Nucleus accumbens (tissue), 56 donors: ENCODE measurements at places on chromosomes 11 and 22.

DNA sequence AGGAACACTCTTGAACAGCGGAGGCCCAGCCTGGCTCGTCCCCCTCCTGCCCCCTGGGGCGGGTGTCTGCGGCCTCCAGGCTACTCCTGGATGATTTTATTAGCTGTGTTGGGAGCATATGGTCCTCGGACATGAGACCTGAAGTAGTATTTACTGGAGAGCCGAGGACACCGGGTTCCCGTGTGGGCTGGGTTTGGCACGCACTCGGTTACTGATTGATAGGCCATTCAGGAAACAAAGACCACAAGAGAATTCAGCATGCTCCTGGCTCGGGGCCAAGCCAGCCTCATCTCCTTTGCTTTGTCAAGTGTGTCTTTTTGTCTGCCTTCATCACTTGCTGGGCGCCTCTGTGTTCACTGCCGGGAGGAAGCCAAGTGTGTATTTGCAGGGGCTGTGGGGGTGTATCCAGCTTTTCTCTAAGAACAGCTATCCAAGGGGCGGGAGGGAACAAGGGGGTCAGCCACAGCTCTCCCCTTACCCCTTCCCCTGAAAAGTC is 9.7 kb downstream of the FXYD2 start:
- DNase-seq: peak; percentile 44

GRCh38 chr11:7639643-7640025 is 33.7 kb downstream of the CYB5R2 start:
- DNase-seq: no peak

DNA sequence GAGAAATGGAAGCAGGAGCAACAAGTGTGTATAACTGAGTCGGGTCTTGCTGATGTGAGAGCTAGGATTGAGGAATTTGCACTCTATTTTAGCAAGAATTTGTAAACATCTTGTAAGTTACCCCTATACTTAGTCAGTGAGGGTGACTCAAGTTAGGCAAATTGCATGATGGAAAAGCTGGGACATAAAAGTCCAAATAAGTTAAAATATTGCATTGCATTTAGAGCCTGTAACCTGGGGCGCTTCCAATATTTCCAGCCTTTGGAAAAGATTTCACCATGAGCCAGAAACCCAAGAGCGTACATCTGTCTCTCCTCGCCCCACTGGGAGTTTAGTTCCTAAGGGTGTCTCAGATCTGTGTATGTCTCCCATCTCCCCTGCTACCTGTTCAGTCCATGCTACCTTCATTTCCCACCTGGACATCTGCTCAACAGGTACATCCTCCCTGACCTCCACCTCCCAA is 37.0 kb upstream of the ACCSL start:
- DNase-seq: no peak

DNA sequence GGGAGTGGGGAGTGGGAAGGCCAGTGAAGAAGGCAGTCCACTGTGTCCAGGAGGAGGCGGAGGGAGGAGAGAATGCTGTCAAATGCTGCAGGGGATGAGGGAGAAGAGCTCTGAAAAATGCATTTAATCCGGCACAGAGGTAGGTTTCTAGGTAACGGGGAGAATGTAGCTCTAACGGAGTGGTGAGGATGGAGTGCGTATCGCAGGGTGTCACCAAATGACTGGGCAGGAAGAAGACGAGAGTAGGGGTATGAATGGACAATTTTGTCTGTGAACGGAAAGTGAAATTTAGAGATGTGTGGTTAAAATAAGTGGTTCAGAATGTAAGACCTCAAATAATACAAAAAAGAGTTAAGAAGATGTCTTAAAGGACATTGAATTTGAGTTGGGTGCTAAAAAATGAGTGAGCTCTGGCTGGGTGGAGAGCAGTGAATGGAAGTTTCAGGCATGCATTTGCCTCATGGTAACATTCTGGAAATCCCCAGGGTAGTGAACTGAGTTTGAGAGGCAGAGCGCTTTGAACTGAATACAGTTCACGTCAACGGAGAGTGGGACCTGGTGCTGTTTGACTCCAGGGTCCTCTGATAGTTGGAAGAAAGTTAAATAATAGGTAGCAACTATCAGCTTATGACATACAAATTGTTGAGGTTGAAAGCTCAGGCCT is 81.3 kb upstream of the CADM1 start:
- DNase-seq: no peak

GRCh38 chr11:17865765-17866428 is 131.3 kb downstream of the KCNC1 start:
- DNase-seq: no peak

- no peak for DNase-seq
Observed at GRCh38 chr11:68440224-68440623, 20.3 kb upstream of the PPP6R3 start.

GRCh38 chr11:22774716-22775115 is 54.9 kb downstream of the SVIP start:
- DNase-seq: no peak

GRCh38 chr11:74466916-74467885 is at the start of gene KCNE3:
Gene KCNE3, minus strand, starts transcription at chr11:74467549. Its CDS starts 9,986 bp downstream, at chr11:74457563.
- DNase-seq: no peak

DNA sequence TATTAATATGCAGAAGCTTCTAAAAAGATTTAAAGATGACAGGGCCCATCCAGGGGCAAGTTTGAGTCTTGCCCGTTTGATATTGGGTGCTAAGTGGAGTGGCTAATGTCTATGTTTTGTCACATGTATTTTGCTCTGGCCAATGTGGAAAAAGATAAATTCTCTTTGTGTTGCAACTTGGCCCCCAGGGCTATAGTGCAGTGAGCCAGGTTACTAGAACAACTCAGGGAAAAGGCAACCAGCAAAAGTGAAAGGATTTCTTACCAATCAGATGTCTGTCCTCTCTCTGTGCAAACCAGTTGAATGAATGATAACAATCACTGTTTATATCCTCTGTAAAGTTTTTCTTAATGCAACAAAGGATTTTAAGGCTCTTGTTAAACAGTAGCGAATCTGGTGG is 4.6 kb upstream of the CLNS1A start:
- no peak for DNase-seq

DNA sequence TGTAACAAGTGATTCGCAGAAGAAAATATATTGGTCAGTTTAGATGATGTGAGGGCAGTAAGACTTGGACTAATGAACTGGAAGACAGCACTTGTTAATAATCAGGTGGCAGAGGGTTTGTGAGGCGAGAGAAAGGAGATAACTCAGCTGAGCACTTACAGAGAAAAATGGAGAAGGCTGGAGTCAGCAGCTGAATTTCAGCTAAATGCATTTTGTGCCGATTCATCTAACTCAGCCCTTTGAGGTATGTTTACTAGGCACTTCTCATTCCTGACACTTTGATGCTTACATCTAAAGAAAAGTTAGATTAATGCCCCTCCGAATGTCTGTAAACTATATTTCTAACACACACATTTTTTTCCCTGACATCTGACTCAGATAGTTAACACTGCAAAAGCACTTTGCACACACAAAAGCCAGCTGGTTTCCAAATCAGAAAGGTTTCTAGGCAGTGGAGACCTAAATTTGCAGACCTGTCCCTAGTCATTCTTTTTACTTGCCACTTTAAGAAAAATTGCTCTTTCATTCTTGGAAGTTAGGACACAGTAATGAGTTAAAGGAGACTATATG is 859.5 kb upstream of the CCDC90B start:
- no peak for DNase-seq

DNA sequence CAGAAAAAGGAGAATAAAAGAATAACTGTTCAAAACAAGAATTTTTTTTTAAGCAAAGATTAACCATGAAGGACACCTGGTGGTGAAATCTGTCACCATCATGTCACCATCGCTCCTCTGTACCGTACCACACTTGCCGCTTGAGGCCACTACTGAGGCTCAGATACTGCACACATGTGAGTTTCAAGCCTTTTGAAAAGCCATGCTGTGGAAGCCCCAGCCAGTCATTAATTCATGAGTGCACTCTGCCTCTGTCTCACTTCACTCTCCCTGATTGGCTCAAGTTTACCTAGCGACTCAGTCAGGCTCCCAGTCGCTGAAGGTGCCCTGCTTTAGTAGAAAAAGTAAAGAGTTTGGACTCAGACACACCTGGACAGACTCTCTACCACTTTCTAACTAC is 6.6 kb upstream of the MS4A12 start:
- DNase-seq: no peak

GRCh38 chr11:59186130-59186594 is 14.2 kb downstream of the DTX4 start:
- DNase-seq: peak; percentile 38

DNA sequence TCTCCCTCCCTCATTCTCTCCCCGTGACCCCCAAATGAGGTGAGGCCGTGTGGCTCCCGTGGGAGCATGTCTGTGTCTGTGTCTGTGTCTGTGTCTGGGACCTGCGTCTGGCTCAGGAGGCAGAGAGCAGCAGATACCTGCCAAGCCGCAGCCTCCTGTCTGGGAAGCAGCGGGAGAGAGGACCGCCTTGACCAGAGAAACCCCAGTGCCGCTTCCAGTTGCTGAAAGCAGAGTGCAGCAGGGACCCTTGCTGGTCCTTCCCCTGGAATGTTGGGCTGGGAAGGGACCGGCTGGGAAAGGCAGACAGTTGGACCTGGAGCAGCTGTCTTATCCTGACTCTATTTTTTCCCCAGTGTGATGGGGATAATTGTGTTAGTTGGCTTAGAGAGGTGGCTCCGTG is 525 bp downstream of the CSDC2 start:
- DNase-seq: no peak

GRCh38 chr22:20533879-20534265 is 26.5 kb downstream of the MED15 start:
- DNase-seq: peak; percentile 7

DNA sequence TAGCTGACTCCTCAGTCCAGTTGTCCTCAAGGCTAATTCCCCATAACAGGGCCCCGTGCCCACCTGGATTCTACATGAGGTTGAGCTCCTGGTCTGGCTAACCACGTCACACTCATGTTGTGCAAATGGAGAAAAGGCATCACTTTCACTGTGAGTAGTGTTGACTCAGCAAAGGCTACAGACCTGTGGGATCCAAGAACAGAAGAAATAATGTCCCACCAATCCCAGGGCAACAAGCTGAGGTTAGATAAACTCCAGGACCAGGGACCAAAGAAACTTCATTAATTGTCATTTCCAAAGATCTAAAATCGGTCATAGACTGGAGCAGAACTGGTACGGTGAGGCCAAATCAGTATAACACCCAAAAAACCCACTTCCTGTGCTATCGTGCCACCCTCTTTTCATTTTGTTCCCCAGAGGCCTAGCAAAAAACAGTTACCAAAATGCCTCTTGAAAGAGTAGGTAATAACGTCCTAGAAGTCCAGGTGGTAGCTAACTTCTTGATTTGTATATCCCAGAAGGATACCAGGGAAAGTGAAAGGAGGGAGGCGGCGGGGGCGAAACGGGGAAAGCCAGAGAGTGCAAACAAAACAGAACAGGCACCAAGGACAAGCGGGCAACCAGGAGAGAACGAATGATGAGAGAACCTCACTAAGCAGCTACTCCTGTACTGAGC is 1.4 kb downstream of the PCSK7 start:
- no peak for DNase-seq

GRCh38 chr22:49503321-49503720 is 324.4 kb downstream of the BRD1 start:
- no peak for DNase-seq

GRCh38 chr11:63764679-63765647 is 3.6 kb downstream of the ZFTA start:
- DNase-seq: no peak

DNA sequence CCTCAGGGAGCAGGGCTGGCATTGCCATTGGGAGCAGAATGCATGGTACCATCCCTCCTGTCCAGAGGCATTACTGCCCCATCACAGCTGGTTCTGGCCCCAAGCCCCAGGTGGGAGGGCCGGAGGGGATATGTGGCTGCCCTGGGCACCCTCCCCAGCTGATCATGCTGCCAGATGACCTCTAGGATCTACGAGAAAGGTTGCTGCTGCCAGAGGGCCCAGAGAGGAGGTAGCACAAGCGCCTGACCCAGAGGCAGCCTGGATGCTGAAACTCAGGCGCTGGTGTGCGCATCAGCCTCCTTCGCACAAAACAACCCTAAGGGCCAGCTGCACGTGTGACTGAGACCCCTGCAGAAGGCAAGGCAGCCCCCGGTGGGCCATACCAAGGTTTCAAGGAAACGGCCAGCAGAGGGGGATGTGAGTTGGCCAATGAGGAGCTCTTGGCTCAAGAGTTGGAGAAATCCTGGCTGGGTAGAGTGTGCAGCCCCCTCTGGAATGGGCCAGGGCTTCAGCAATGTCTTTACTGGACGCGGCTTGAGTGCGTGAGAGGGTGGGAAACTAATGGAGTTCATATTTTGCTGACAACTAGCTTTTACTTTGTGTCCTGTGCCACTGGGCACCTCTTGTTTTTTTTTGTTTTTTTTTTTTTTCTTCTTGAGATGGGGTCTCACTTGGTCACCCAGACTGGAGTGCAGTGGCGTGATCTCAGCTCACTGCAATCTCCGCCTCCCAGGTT is 88.3 kb upstream of the PARVA start:
- DNase-seq: no peak

DNA sequence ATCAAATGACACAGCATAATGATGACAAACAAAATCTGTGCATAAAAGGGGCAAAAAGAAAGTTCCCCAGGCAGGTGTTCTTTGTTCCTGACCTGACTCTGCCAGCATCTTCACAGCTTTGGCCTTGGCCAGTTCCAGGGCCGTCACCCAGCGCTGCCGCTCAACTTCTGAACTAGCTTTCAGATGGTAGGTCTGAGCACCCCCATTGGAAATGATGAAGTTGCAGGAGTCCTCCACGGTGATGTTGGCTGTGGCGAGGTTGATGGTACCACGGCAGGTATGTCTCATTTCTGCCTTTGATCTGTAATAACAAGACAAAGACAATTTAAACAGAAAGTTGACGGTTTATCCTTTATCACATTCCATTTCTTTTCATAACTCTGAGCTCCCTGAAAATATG is 5.3 kb downstream of the OSBP start:
- DNase-seq: no peak

DNA sequence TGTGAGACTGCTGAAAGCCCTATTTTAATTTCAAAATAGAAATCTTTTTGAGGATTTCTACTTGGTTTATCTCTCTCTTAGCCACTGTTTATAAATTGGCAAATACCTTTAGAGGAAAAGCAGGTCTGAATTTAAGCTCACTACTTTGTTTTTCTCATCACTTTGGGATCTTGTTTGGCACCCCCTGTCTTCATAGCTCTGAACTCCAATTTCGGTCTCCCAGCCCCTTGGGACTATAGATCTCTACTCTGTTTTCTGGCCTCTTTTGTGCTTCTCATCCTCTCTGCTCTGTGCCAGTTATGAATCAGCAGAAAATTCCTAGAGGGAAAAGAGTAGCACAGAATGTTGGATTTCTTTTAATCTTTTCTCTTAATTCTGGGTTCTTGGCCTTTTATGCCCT is 118.3 kb downstream of the CYP2R1 start:
- DNase-seq: no peak

- DNase-seq: no peak
Observed at GRCh38 chr11:30424321-30424720, 101.4 kb downstream of the ARL14EP start.

GRCh38 chr11:285894-286220 is 3.1 kb upstream of the PGGHG start:
- DNase-seq: no peak
